ENCODE measurements at places on chromosomes 3 and 15.

- peak; percentile 51 for DNase-seq
Measured at GRCh38 chr15:89171136-89172072, 50.0 kb downstream of the RLBP1 start.

GRCh38 chr15:70014860-70015490 is 82.7 kb downstream of the TLE3 start:
- no peak for DNase-seq

GRCh38 chr15:38061856-38062649 is 127.6 kb downstream of the TMCO5A start:
- DNase-seq, result peak; percentile 65

DNA sequence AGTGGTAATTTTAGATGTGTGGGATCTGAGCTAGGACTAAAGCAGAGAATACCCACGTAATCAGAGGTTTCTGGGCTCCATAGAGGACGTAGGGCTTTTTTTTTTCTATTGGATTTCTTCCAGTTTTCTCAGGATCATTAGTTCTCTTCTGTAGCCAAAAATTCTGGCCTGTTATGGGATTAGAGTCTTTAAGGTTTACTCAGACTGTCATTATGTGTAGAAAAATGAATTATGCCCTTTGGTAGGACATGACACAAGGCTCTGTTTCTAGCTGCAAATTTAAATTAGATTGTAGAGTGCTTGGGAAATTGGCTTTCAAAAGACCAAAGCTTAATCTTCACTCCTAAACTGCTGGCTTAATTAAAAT is 1.9 kb downstream of the SETD5 start:
- peak; percentile 27 for DNase-seq

DNA sequence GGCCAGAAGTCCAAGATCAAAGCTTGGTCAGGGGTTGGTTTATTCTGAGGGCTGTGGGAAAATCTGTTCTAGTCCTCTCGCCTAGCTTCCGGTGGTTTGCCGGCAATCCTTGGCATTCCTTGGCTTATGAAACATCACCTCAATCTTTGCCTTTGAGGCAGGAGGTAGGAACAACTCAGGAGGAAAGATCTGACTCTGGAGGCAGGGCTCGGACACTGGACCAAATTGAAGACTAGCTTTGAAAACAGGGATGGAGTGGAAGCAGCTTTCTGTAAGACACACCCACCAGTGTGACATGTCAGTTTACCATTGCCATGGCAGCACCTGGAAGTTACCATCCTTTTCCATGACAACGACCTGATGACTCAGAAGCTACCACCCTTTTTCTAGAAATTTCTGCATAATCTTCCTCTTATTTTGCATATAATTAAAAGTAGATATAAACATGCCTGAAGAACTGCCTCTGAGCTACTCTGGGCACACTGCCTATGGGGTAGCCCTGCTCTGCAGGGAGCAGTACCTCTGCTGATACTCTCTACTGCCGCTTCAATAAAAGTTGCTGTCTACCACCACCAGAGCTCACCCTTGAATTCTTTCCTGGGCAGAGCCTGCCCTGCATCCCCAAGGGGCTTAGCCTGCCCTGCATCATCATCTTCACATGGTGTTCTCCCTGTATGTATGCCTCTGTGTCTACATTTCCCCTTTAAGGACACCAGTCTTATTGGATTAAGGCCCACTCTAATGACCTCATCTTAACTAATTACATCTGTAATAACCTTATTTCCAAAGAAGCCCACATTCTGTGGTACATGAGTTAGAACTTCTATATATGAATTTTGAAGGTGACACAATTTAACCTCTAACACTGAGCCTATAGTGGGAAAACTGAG is 38.3 kb upstream of the TM4SF4 start:
- peak; percentile 34 for DNase-seq

GRCh38 chr15:48363474-48363873 is 32.2 kb downstream of the DUT start:
- no peak for DNase-seq

DNA sequence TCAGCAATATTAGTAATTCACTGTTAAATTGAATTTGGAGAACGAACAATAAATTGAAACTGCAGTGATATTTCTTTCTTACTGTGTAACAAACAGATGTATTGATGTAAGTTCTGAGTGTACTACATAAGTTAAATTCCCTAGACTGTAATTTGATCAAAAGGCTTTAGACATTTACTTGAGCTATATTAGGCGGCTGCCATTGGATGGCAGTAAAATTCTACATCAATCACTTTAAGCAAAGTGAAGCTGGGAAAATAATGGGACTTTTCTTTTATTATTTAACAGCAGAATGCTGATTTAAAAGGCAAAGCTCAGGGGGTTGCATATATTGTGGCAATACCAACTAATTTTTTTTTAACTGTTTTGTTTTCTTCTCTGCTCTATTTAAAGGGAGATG is 212.6 kb upstream of the PLSCR5 start:
- DNase-seq, result peak; percentile 68

- no peak for DNase-seq
Measured at GRCh38 chr3:46713050-46713897, 4.4 kb downstream of the PRSS50 start.

GRCh38 chr3:131221731-131222130 is 159.8 kb upstream of the NUDT16 start:
- DNase-seq, result peak; percentile 86

- DNase-seq, result peak; percentile 35
Measured at GRCh38 chr3:126664591-126665214, 9.8 kb upstream of the TXNRD3 start.

Data from LHCN-M2 (cell line).